H9 (cell line): ENCODE measurements at places on chromosomes 2 and 18.

DNA sequence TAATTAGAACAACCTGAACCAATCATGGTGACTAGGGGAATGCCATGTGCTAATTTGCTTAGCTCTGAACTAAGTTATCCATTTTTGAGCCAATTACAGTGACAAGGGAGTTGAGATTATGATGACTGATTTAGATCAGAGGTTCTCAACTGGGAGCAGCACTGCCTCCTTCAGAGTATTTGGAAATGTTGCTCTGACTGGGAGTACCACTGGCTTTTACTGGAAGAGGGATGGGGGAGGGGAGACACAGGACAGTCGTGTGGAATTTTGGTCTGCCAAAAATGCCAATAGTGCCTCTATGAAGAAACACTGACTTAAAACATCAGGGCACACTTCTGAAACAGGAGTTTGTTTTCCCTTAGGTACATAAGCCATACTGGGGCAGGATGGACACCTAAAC, 48.1 kb upstream of the VPS54 start:
- H3K4me3 ChIP-seq: no peak overlapping the region
- DNase-seq: no peak
- peaks cover 12% of the 10 kb centered on the region for H3K4me1 ChIP-seq
- H3K27me3 ChIP-seq: no peaks in the 10 kb centered on the region
- no peaks in the 10 kb centered on the region for H3K36me3 ChIP-seq

GRCh38 chr2:8565399-8566154, 116.3 kb upstream of the ID2 start:
- no peak overlapping the region for H3K27ac ChIP-seq
- no peaks in the 10 kb centered on the region for H3K27me3 ChIP-seq
- no peaks in the 10 kb centered on the region for H3K4me1 ChIP-seq
- DNase-seq: peak; percentile 15

DNA sequence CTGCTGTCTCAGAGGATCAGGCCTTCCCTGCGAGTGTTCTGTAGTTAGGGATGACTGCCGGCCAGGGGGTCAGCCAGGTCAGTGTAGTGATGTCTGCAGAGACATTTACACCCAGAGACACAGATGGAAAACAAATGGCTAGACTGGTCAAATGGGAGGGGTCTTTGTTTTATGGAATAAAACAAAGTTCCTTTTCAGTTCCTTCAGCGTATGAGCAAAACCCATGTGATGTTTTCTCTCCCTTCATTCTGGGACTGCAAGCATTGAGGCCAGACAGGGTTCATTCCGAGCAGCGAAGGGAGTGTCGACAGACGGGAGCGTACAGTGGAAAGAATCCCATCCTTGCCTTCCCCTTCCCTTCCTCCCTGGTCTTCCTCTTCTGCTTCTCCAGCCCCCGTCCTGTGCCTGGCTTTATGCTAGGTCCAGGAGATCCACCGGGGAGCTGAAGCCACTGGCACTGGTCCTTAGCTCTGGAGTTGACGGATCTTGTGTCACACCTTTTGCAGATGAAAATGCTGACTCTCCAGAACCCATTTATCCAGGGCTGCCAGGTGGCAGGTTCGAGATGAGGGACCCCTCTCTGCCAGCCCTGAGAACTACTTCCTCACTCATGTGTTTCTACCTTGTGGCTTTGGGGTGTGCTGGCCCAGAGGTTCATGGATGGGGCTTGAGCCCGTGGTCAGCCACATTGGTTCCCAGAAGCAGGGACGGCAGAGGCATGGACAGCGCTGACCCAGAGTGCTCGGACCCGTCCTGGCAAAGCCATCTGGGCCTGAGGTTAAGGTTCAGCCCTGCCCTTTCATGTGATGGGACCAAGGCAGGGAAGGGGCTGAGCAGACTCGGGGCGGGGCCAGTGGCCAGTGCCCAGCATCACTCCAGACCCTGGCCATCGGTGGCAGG, 24.2 kb downstream of the ITGB1BP1 start:
- DNase-seq: no peak
- H3K27me3 ChIP-seq: no peaks in the 10 kb centered on the region
- no peak overlapping the region for H3K27ac ChIP-seq
- no peaks in the 10 kb centered on the region; the same call in 1 of the 2 replicates for H3K4me1 ChIP-seq
- H3K36me3 ChIP-seq: peaks cover 6% of the 10 kb centered on the region

DNA sequence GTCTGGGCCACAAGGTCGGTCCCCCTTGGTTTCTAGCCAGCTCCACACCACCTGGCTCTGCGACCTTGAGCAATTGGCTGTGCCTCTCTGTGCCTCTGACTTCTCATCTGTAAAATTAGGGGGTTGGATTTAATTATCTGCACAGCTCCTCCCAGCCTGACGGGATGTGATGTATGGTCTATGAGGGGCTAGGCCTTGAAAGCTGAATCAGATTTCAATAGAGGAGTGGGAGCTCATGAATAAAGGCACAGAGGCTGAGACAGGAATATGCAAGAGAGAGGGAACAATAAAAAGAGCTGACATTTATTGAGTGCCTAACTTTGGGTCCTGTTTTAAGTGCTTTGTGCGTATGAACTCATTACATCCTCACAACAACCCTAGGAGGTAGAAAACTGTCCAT, 104.7 kb downstream of the ALK start:
- H3K27me3 ChIP-seq: no peaks in the 10 kb centered on the region
- H3K4me1 ChIP-seq: 0 out of 2 replicates have a peak, but pooled peaks cover 5% of the 10 kb centered on the region
- no peaks in the 10 kb centered on the region for H3K36me3 ChIP-seq
- no peak overlapping the region for H3K27ac ChIP-seq

DNA sequence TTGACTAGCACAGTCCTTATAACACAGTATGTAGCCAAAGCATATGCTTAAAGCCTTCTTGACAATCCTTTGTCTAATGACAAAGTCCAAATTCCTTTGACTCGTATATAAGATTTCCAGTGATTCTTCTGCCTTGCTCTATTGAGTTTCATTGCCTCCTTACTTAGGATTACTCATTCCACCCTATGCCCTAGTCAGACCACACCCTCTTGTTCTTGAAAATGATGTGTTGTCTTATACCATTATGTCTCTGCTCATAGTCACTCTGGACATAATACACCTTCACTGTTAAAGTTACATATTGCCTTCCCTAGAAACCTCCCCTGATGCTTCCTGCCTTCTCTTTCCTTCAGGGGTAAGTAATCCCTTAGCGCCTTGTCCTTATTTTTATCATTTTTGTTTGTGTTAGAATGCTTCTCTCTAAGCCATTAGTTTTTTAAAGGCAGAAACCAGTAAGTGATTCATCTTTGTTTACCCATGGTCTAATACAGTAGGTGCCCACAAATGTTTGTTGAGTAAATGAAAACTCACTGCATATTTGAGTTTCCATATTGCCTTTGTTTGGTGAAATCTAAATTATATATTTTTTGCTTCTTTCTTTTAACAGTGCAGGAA, 19.3 kb downstream of the GPD2 start:
- no peak for DNase-seq
- H3K36me3 ChIP-seq: peaks cover 26% of the 10 kb centered on the region
- H3K4me1 ChIP-seq: no peaks in the 10 kb centered on the region

DNA sequence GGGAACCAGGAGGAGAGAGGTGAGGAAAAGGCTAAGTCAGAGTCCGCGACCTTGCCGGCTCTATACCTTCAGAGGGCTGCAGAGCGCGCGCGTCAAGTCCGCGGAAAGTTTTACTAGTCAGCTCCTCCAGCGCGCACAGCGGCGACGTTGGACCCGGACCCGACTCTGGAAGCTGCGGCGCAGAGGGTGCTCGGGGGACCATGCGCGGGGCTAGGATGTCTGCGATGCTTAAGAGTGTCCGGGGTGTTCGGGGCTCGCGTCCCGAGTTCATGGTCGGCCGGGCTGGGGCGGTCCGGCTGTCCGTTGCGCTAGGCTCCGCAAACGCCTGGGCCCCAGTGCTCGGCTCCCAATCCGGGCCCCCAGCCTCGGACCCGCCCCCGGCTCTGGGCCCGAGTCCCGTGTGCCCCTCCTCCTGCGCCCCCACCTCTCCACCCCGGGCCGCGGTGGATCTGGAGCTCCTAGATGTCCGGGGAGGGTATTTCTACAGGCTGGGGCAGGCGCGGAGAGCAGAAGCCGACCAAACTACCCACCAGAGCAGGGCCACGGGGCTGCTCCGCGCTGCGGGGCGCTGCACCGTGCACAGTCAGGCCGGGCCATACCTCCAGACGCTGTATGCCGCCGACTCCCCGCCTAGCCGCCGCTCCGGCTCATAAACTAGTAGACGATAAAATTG, at the start of gene LBX2:
Gene LBX2 (minus strand): TSS at position 337 of the 673 bp plus-strand sequence. CDS start 66 bp downstream, at position 271.
- DNase-seq: no peak
- H3K36me3 ChIP-seq: peaks cover 6% of the 10 kb centered on the region; the same call in 2 of the 3 replicates
- no peak within 1 kb of the TSS for H3K27ac ChIP-seq
- H3K27me3 ChIP-seq: peaks cover 87% of the 10 kb centered on the region
- H3K4me1 ChIP-seq: peaks cover 2% of the 10 kb centered on the region; the same call in 1 of the 2 replicates

DNA sequence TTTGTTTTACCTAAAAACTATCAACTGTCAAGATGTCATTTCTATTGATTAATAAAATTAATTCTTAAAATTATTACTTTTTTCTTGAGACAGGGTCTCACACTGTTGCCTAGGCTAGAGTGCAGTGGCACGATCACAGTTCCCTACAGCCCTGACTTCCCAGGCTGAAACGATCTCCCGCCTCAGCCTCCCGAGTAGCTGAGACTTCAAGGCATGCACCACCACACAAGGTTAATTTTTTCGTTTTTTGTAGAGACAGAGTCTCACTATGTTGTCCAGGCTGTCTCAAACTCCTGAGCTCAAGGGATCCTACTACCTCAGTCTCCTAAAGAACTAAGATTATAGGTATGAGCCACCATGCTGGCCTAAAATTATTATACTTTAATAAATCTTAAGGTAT, 18.7 kb downstream of the HNRNPLL start:
- DNase-seq: no peak
- no peaks in the 10 kb centered on the region for H3K27me3 ChIP-seq
- no peak overlapping the region for H3K4me3 ChIP-seq
- H3K4me1 ChIP-seq: peaks cover 2% of the 10 kb centered on the region; the same call in 1 of the 2 replicates
- H3K27ac ChIP-seq: no peak overlapping the region

DNA sequence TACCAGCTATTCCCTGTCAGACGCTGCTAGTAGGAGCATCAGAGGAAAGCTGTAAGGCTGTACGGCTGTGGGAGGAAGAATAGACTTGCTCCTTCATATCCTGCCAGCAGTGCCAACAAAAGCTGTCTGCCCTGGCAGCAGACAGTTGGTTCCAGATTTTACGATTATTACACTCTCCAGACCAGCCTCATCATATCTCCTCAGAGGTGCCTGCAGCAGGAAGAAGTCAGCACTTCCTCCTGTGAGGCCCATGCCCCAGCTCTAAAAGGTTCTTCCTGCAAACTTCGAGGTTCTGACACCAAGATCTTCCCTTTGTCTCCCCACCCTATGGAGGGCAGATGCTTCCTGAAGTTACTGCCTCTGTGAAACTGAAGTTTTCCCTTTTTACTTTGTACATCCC, 537.7 kb upstream of the PKDCC start:
- H3K4me3 ChIP-seq: no peak overlapping the region
- H3K36me3 ChIP-seq: no peaks in the 10 kb centered on the region
- H3K27me3 ChIP-seq: no peaks in the 10 kb centered on the region
- no peak for DNase-seq
- H3K4me1 ChIP-seq: no peaks in the 10 kb centered on the region

DNA sequence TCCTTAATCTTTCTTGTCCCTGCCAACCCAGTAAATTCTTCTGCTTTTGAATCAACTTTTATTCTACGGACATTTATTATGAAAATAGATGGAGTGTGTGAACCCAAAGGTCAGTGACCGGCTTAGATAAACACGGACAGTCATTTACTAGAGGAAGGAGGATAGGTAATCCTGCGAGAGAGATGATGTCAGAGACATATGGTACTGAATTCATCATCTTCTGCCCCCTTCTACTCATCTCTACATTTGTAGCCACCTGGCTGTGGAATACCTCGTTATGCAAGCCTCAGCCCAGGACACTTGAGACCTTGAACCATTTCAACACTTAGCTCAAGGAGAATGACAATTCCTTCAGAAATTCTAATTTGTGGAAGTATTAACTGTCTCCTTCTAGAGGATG, 443.6 kb downstream of the TDRD15 start:
- no peaks in the 10 kb centered on the region for H3K27me3 ChIP-seq
- no peak overlapping the region for H3K27ac ChIP-seq
- H3K4me3 ChIP-seq: no peak overlapping the region
- H3K4me1 ChIP-seq: no peaks in the 10 kb centered on the region

DNA sequence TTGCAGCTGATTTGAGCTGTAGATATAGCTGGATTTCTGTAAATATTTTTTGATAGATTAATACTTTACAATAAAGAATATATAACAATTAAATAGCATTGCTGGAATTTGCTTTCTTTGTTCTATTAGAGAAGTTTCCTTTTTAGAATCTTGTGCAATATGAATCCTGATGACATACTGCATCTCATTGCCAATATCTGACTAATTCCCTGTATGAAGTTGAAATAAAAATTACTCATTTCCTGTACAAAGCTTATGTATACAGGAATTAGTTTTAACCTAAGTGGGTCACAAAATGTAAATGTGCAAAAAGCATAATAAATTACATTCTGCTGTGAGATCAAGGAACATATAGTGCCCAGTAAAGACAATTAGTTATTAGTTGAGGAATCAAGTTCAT, 72.8 kb upstream of the TMEFF2 start:
- no peaks in the 10 kb centered on the region for H3K36me3 ChIP-seq
- DNase-seq: no peak
- no peak overlapping the region for H3K27ac ChIP-seq
- no peaks in the 10 kb centered on the region for H3K27me3 ChIP-seq
- H3K4me3 ChIP-seq: no peak overlapping the region

- peaks cover 16% of the 10 kb centered on the region for H3K36me3 ChIP-seq
- no peak overlapping the region for H3K27ac ChIP-seq
- peak overlapping the region; percentile 90 for H3K4me3 ChIP-seq
Observed at GRCh38 chr2:238425505-238425978, 1.2 kb upstream of the ASB1 start.

GRCh38 chr2:20447437-20448245, 767 bp downstream of the RHOB start:
- no peaks in the 10 kb centered on the region for H3K36me3 ChIP-seq
- H3K27ac ChIP-seq: no peak overlapping the region

- H3K4me1 ChIP-seq: no peaks in the 10 kb centered on the region; the same call in 1 of the 2 replicates
- H3K27me3 ChIP-seq: peaks cover 8% of the 10 kb centered on the region
- no peaks in the 10 kb centered on the region for H3K36me3 ChIP-seq
- DNase-seq: no peak
- no peak overlapping the region for H3K27ac ChIP-seq
Observed at GRCh38 chr18:67483237-67483636, 33.3 kb downstream of the DSEL start.

- H3K4me3 ChIP-seq: no peak overlapping the region
- no peaks in the 10 kb centered on the region for H3K27me3 ChIP-seq
- no peaks in the 10 kb centered on the region for H3K4me1 ChIP-seq
- DNase-seq: no peak
Observed at GRCh38 chr18:79406708-79407107, 11.0 kb downstream of the NFATC1 start.
